Kidney capillary endothelial cell (primary cell): ENCODE measurements at places on chromosomes 4 and X.

DNA sequence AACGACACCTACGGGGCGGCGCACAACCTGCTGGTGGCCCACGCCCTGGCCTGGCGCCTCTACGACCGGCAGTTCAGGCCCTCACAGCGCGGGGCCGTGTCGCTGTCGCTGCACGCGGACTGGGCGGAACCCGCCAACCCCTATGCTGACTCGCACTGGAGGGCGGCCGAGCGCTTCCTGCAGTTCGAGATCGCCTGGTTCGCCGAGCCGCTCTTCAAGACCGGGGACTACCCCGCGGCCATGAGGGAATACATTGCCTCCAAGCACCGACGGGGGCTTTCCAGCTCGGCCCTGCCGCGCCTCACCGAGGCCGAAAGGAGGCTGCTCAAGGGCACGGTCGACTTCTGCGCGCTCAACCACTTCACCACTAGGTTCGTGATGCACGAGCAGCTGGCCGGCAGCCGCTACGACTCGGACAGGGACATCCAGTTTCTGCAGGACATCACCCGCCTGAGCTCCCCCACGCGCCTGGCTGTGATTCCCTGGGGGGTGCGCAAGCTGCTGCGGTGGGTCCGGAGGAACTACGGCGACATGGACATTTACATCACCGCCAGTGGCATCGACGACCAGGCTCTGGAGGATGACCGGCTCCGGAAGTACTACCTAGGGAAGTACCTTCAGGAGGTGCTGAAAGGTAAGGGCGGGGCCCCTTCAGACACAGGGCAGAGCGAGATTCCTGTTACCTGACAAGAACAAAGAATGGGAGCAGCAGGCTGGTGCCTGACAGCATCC lies 11.7 kb downstream of the RPL9 start:
- DNase-seq = peak; percentile 62

DNA sequence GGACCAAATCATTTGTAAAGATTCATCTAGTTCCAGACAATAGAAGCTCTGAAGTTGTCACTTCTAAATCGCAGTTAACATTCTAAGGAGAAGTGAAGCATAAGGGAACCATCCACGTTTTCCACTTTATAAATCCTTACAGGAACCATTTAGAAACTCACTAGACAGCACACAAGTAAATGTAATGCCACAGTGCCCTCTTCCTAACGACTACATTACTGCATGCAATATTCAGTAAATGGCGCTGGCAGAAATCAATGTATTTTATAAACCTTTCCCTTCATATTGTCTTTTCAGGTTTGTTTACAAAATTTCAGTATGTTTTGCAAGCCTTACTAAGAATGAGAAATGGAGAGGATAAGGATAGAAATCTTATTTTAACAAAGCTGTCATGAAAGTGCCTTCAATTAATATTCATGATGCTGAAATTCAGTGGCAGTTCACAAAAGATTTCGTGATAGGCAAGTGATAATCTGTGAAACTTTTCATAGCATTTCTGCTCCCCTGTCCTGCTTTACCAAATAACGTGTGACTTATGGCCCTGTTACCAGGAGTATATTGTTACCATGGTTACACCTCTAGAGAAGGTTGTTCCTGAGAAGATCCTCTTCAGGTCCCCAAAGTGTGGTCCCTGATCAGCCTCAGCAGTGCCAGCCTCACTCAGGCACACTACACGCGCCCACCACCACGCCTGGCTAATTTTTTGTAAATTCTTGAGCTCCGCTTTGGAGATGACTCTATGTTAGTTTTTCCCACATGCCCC lies 54.2 kb downstream of the TMA16 start:
- peak; percentile 55 for DNase-seq

- DNase-seq = no peak
Observed at GRCh38 chrX:44071847-44072551, 98.8 kb upstream of the NDP start.

DNA sequence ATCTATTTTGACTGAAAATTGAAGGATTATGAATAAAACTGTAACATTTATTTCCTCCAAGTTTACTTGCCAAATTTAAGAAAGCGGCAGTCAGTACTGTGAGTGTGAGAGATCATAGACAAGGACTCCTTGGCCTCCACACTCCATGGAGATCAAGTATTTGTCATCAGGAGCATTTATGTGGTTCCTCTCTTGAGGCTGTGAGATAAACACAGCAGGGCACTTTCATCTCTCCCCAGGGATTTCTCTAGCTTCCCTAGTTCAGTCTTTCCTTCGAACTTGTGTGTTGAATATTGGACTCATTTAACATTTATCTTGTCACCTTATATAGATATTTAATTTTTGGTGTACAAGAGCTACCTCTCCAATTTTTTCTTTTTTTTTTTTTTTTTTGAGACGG lies 40.8 kb downstream of the PDE5A start:
- DNase-seq = no peak

DNA sequence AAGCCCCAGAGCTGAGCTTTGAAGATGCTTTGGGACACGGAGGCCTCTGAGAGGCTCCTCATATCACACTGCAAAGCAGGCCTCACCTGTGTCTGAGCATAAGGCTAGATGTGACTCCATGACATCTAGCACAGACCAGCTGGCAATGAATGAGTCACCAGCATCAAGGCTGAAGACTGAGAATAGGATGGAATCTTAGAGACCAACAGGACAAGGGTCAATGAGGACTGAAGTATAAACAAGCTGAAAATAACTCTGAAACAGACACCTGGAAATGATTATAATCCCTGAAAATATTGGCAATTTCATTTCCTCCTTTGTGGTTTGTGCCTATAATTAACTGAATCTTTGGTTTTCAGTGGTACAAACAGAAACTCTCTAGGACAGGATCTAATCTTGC lies 87.1 kb upstream of the PRPS1 start:
- no peak for DNase-seq

GRCh38 chrX:12269484-12269883 lies 131.2 kb downstream of the FRMPD4 start:
- no peak for DNase-seq

DNA sequence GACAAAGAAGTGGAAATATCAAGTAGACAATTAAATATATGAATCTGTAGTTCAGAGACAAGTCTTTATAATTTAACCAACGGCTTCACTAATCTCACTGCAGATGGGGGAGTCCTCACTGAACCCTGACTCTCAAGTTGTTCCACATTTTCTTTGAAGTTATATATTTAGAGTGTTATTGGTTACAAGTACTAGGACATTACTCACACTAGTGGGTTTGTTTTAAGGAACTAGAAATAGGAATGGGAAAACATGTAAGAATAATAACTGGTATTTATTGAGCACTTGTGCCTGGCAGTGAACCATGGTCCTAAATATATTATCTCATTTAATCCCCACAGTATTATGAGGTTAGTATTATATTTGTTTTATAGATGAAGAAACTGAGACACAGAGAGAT lies 22.0 kb downstream of the MND1 start:
- DNase-seq = no peak

- DNase-seq = no peak
Observed at GRCh38 chrX:50881028-50881427, 29.5 kb upstream of the BMP15 start.

- no peak for DNase-seq
Observed at GRCh38 chr4:151143162-151143561, 43.7 kb downstream of the RPS3A start.

GRCh38 chrX:100928660-100929613 lies at the start of gene XKRX:
XKRX (minus strand) TSS chrX:100928917; CDS start chrX:100928304, 613 bp downstream.
- DNase-seq = no peak

DNA sequence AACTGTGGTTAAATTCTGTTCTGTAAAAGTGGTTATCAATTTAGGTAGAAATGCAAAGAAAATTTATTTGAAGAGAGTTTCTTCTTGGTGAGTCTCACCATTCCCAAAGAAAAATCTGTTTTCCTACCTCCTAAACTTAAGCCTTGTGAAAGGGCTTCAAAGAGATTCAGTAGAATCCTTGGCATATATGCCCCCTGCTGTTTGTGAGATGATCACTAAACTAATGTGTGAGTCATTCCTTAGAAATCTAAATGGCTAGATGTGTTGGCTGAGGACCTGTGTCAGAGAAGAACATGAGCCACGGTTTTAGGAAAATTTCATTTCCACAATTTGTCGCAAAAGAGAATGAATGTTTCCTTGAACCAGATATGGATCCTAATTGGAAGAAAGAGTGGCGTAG lies 260.9 kb downstream of the SLC7A11 start:
- DNase-seq = no peak

DNA sequence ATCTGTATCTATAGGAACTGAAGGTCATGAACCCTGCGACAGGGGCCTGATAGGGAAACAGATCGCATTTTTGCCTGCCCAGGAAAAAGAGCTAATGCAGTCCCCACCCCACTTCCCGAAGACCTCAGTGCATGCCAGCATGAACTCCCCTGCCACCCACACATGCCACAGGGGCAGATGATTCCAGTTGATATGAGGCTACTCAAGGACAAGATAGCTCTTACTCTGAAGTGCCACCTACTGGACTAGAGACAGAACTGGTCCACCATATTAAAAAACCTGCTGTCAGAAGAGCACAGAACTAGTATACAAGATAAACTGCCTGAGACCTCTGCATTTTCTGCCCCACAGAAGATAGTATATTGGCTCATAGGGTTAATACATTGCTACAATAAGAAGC lies 68.0 kb downstream of the YIPF7 start:
- DNase-seq = no peak

DNA sequence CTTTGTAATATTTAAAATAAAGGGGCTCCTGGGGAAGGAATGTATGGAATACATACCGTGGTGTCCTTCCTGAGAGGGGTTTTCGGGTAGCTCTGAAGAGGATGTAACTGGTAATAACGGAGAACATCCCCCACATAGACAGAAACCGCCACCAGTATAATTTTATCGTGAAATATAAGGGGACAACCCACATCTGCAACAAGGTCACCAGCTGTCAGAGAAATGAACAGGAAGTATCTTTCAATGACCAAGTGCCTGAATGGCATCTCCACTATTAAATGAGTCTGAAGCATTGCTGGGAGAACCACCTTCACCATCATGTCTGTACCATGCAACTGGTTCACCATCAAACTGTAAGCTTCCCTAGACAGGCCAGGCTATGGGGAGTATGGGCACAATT lies 31.7 kb downstream of the RNF175 start:
- no peak for DNase-seq

GRCh38 chr4:104262678-104263077 lies 232.0 kb downstream of the CXXC4 start:
- DNase-seq = no peak

DNA sequence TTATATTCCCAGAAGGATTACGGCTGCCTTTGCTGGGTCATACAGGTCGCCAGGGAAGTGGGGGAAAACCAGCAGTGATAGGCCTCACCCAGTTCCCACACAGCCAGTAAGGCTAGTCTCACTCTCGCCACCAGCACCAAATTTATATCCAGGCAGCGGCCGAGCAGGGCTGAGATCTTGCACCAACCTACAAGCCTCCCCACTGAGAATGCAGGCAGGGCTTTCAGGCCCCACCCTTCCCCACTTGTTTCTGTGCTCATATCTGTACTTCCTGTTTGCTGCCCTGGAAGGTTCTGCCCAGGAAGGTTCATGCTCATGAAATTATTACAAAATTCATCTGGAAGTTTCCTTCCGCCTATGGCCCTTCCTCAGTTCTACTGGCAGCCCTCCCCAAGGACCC lies 179.7 kb downstream of the STIM2 start:
- DNase-seq = no peak

- no peak for DNase-seq
Observed at GRCh38 chr4:54016504-54016903, 47.9 kb downstream of the CHIC2 start.

DNA sequence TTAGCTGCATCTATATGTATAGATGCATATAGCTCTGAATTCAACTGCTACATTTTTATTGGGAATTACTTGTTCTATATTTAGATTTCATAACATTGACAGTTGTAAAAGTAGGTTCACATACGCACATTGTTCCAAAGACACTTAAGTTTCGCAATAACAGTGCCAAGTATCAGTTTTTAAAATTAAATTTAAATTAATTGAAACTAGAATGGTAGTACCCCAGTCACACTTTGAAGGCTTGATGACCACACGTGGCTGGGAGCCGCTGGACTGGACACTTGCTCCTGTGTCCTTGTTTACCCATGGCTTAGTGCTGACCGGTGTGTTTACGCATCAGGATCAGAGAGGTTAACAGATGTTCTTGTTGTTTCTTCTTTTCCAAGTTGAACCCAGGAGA lies 140.7 kb upstream of the PSAPL1 start:
- no peak for DNase-seq

DNA sequence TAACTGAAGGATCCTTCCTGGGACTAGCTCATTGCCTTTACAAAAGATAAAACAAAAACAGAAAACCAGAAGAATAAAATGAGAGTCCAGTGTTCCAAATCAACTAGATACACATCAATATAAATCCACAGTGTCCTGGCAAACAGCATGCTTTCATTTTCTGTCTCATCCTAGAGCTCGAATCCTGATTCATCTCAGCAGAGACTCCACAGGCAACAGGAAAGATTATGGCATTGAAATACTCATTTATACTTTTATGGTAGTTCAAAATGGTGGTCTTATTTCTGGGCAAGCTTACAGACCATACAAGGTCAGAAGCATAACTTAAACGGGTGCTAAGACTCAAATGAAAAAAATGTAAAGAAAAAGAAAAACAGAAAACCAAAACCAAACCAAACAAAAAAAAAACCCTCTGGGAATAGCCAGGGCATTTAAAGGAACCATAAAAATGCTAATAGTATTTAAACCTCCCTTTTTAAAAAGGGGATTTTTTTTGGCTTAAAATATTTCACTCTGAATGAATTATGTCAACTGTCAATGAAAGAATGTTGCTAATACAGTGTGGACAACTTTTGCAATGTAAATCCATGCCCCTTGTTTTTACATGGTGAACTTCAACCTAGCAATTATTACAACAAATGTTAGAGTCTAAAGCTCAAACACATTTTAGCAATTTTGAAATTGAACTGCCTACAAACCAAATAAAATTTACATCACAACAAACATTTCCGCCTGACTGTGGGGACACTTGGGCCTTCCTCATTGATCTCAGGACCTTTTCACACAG lies 57.9 kb downstream of the GPR101 start:
- no peak for DNase-seq

- peak; percentile 19 for DNase-seq
Observed at GRCh38 chr4:127870688-127871087, 10.0 kb upstream of the PLK4 start.

DNA sequence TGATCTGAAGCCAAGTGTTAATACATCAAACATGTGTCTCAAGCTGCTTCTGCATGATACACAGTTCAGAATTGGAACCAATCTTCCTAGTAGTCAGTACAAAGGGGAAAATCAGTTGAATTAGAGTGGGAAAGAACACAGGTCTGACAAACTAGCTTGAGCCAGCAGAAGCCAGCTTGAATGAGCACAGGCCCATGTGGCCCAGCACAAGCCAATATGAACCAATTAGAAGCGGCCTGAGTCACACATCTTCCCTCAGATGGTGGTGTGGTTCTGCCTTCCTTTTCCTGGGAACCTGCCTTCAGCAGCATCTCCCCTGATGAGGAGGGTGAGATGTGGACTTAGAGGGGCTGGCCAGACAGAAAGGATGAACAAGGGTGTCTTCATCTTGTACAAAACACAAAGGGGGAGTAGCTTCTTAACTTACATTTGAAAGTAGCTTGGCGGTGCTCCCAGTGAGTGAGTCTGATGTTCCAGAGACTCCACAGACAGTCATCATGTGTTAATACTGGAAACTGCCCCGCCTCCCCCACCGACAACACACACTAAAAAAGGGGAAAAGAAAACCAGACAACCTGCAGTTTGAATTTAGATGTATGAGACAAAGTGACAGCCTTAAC lies 72.0 kb downstream of the FRMPD4 start:
- no peak for DNase-seq
